GM23338 (cell line): ENCODE measurements at places on chromosomes 2 and 18.

GRCh38 chr2:132671151-132671835 is 1.3 kb upstream of the LYPD1 start:
- DNase-seq, result peak; percentile 77

GRCh38 chr2:208266936-208267335 is 881 bp downstream of the PIKFYVE start:
- DNase-seq, result no peak

DNA sequence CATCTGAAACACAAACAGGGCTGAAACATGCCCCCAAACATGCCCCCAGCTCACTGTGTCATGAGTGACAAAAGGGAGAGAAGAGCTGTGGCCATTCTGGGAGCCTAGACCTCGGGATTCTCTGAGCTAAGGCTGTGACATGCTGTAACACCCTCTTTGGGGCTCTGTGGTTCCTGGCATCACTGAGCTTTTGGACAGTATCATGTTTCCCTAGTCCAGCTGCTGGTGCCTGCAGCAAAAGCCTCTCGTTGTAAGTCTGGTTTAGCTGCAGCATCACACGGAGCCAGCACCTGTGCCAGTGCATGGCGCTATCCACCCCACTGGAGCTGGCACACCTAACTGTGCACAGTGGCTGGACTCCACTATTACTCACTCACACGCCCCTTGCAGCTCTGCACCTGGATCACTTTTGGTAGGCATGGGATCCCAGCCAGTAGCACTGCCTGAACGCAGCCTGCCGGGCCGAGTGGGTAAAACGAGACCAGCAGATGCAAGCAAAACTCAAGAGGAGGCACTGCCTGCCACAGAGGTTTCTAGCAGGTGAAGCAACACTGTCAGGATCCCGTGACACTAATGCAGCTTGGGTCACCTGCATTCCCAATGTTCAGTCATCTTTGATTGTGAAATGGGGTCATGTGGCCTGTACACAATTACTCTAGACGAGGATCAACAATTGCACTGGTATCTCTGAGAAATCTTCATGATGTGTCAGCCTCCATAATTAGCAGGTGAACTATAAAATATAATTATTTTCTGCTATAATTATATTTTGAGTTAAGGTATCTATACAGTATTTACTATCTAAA is 547.2 kb downstream of the ZNF804A start:
- DNase-seq, result no peak

GRCh38 chr2:195898505-195899191 is 170.0 kb downstream of the DNAH7 start:
- no peak for DNase-seq

DNA sequence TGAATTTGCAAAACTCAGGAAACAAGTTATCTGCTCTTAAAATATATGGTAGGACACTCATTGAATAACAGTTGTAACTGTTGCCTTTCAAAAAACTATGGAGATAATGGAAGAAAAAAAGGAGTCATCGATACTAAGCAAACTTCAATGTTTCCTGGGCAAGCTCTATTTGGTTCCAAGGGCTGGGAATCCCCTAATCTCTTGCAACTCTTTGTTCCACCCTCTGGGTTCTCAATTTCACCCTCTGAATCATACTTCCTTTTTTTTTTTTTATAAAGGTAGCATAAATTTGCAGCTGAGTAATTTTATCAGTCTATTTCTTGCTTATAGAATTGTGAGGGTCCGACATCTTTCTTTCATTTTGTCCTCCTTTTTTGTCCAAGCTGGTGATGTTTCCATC is 36.7 kb downstream of the SLC9A4 start:
- no peak for DNase-seq

GRCh38 chr2:54573537-54573919 is 117.4 kb downstream of the SPTBN1 start:
- no peak for DNase-seq

- no peak for DNase-seq
Observed at GRCh38 chr2:151967829-151968722, 130.8 kb downstream of the CACNB4 start.
